ENCODE measurements at places on chromosomes 2 and 18.

GRCh38 chr2:128498589-128498988, 179.9 kb upstream of the HS6ST1 start:
- DNase-seq, result no peak

- DNase-seq, result no peak
Observed at GRCh38 chr18:39692367-39693015, 2126.9 kb upstream of the CELF4 start.

GRCh38 chr2:167198576-167198975, 310.3 kb downstream of the XIRP2 start:
- DNase-seq, result no peak

DNA sequence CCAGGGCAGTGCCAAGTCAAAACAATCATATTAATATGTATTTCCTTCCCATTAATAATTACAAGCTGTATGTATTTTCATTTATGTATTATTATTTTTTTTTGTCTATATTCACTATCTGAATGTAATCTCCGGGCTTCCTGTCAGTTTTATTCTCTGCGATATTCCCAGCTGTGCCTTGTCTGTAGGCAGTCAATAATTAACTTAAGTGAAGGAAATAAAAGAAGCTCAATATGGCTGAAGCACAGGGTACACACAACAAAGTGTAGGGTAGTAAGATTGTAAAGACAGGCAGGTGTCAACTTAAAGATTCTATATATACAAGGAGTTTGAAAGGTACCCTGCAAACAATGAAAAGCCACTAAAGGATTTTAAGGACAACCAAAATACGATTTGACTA, 122.9 kb downstream of the ROCK1 start:
- DNase-seq, result no peak

GRCh38 chr18:54712758-54713157, 115.5 kb upstream of the RAB27B start:
- DNase-seq, result no peak

- DNase-seq, result no peak
Observed at GRCh38 chr2:218513676-218514075, 54.5 kb downstream of the USP37 start.

GRCh38 chr2:132974467-132975095, 304.6 kb upstream of the LYPD1 start:
- DNase-seq, result no peak

GRCh38 chr2:134086594-134087219, 167.2 kb upstream of the MGAT5 start:
- no peak for DNase-seq

GRCh38 chr2:212727751-212728150, 189.1 kb upstream of the ERBB4 start:
- no peak for DNase-seq

DNA sequence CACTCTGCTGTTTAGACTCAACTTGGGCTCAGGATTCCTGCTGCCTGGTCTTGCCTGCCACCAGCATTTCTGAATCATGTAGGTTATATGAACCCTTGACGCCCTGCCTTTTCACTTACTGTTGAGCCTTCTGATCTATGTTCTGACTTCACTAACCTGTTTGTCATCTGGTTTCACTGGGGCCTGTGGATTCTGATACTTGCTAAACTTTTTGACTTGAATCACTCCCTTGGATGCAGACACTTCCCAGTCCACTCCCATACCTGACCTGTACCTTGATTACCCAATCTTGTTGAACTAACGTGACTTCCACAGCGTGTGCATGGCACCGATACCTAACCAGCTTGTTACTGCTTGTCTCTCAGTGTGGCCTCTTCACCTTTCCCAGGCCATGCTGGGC, 35.6 kb upstream of the SPAG16 start:
- no peak for DNase-seq

- DNase-seq, result no peak
Observed at GRCh38 chr2:105697781-105698449, 46.8 kb upstream of the NCK2 start.

DNA sequence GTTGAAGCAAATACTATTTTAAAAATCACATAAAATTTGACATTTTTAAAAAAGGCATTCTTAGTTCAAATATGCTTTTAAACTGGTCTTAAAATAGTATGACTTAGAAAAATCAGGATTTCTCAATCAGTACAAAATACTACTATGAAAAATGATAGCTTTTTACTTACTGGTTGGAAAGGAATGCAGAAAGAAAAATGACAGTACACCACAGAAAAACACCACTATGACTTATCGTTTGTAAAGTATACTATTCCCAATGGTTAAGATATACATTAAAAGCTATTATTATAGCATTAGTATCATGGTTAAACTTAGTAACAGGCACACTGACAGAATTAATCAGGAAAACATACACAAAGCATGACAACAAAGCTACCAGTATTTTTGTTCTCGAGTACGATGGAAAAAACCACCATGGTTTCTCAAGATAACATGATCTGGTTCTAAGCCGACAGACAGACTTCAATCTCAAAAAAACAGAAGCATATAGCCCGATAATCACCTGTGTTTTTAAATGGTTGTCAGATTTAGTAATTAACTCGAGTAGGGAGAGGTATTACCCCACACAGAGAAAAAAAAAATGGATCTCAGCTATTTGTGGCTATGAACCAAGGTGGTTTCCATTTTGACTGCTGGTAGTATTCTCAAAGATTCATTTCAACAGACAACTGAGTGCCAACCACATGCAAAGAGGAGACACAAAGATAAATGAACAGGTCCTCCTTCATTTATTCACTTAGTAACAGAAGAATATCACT, 39.1 kb downstream of the CUL3 start:
- no peak for DNase-seq

GRCh38 chr18:61019338-61020301, 313.6 kb upstream of the CDH20 start:
- DNase-seq, result no peak

DNA sequence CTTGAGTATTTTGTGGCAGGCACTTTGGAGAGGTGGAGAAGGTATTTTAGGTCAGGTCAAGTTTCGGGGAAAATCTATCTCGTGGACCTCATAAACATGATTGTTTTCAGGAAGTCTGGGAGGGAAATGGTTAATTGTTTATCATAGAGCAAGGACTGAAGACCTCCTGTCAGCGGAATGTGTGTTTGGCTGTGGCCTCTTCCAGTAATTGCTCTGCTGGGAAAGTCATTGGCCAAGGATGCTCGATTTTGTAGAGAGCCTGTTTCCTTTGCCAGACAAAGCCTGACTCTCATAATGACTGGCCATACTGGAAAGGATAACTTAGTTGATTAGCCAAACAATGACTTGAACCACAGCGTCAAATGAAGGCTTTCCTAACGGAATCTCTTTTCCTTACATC, 30.0 kb downstream of the IL1R2 start:
- no peak for DNase-seq

DNA sequence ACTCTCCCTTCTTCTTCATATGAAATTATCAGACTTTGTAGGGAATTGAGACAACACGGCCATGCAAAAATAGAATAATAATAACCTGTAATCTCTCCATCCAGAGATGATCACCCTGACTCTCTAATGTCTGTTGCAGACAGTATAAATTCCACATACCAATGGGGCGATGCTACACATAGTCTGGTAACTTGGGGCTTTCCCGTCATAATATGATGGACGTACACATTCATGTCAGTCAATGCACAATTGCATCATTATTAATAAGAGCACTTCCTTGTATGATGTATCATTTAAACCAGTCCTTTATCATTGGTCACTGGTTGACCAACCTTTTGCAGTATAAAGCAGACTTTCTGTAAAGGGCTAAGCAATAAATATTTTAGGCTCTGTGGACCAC, 39.5 kb upstream of the SCLY start:
- no peak for DNase-seq

DNA sequence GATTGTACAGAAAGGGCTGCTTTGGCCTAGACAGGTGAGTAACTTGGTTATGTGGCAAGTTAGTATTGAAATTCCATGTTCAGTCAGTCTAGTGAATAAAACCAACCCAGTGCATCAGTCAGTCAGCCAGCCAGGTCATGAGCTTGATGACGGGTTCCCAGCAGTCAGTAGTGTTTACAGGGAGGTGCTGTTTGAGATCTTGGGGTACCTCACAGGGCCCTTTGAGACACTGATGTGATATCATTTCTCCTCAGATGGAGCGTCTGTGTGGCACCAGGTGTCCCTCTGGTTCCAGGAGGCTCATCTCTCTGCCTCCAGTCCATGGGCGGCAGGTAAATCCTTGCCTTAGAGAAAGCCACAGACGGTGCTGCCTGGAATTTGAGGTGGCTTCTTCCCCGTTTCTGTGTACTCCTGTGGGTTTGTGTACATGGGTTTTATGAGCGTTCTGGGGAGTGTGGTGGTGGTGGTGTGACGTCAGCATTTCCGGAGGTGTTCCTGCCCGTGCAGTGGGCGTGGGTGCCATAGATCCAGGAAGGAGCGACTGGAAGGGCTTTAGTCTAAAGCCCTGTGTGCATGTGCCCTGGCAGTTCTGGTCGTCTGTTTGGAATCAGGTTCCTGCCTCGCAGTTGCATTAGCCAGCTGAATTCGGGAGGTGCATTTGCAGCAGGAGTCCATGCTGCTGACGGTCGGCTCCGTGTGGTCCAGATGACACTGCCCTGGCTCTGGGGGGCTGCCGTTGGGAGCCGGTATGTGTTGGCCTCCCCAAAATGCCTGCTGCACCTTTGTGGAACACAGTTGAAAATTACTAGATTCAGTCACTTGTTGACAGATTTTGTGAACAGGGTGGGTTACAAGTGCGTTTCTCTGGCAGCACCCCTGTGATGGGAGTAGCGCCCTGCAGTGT, 2.1 kb downstream of the CTDP1 start:
- no peak for DNase-seq

- no peak for DNase-seq
Observed at GRCh38 chr18:69819460-69819859, 128.2 kb downstream of the CD226 start.

GRCh38 chr2:214127170-214127569, 283.7 kb upstream of the VWC2L start:
- no peak for DNase-seq

GRCh38 chr2:145757503-145758246, 1237.8 kb upstream of the ZEB2 start:
- no peak for DNase-seq

- DNase-seq, result no peak
Observed at GRCh38 chr2:84175340-84175739, 283.7 kb downstream of the SUCLG1 start.

DNA sequence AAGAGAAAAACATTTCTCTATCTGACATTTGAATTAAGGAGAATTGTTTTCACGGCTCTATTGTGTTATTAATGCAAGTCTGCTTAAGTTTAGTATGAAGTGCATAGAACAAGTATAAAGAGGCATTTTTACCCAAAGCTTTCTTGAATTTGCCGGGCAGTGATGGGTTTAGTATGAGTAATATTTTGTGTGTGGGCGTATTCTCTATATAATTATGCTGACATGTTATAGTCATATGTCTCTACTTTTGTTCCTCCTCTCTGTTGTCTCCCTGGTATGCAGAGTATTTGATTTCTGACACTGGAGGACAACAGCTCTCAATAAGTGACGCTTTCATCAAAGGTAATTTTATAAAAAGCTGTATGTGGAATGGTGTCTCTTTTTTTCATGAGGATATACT, 45.9 kb downstream of the PIKFYVE start:
- DNase-seq, result no peak

GRCh38 chr2:44616667-44617155, 255.0 kb downstream of the CAMKMT start:
- DNase-seq, result peak; percentile 10

GRCh38 chr2:23559561-23560239, 174.7 kb downstream of the KLHL29 start:
- DNase-seq, result no peak

- DNase-seq, result no peak
Observed at GRCh38 chr2:21233194-21233593, 109.4 kb downstream of the TDRD15 start.

DNA sequence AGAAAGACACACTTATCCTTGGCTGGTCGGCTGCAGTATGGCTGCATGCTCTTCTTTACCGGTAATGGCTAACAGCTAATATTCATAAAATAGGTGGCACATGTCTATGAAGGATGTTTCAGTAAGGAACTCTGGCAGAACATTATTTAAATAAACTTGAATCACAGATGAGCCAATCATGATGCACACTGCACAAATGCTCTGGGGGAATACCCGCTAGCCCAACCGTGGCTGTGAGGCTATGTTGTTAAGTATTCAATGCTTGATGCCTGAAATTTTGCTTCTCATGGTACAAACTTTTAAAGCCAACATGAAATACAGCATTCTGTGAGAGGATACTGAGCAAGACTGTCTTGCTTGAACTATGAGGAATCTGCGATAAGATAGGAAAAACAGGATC, 505.8 kb downstream of the ZEB2 start:
- no peak for DNase-seq

- no peak for DNase-seq
Observed at GRCh38 chr2:142734231-142734630, 143.2 kb upstream of the KYNU start.

GRCh38 chr2:198438331-198438730, 633.9 kb downstream of the PLCL1 start:
- DNase-seq, result no peak

GRCh38 chr18:58190842-58191530, 147.0 kb downstream of the NEDD4L start:
- no peak for DNase-seq

GRCh38 chr18:78376046-78376445, 603.6 kb upstream of the SALL3 start:
- DNase-seq, result no peak

- no peak for DNase-seq
Observed at GRCh38 chr2:189528617-189529016, 52.0 kb downstream of the SLC40A1 start.

DNA sequence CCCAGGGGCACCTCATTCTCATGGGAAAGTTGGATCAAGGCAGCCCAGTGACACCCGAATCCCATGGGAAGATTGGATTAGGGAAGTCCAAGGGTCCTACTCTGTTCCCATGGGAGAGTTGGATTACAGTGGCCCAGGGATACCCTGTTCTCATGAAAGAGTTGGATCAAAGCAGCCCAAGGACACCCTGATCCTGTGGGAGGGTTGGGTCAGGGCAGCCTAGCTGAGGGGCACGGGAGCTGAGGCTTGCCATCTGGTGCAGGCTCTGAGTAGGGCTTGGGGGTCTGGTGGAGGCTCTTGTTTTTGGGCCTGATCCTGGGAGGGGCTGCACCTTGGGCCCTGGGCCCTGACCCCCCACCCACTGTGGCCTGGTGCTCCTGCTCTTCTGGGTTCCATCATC, 87.1 kb downstream of the ACKR3 start:
- DNase-seq, result no peak
